ENCODE measurements at places on chromosomes 1 and 21.

GRCh38 chr1:8252266-8252951 is 65.5 kb upstream of the SLC45A1 start:
- no peak for DNase-seq

DNA sequence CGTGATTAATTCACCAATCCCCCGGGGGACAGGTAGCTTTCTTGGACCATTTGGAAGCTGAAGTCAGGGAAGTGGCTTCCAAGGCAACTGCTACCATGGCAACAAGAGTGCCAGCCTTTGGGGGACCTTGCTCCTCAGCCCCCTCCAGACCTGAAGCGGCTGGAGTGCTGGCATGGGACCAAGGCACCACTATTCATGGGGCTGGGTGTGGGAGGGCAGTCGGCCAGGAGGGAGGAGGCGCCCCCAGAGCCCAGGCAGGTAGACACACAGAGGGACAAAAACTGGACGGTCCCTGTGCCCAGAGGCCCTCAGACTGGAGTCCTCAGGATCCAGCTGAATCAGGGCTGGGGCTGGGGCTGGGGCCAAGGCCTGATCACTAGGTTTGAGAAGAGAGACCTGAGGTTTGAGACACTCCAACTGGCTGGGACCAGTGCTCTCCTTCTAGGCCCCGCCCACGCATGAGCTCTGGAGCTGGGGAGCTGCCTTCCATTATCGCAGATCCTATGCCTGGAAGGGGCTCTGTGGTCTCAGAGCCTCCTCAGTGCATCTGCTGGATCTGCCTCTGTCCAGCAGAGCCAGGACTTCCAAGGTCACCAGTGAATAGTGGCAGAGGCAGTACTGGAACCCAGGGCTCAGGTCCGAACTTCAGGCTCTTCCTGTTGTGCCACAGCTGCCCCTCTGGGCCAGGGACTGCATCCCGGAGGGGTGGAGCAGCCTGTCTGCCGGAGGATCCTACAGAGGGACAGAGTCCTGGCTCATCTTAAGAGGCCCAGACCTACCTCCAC is 3.3 kb upstream of the KNCN start:
- DNase-seq, result no peak

DNA sequence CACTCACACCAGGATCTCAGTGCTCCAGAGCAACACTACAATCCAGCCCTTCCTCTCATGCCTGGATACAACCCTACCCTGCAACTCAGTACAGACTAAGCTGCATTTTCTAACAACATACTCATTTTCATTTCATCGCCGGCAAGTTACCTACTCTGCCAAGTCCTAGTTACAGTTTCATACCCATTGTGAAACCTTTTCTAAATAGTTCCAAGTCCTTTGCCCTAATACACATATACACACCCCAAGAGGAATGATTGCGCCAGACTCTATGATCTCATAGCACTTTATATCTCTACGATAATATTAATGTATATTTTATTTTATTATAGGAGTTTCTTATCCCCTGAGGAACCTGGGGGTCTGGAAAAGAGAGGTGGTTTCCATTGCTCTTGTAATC is 122.4 kb downstream of the LMX1A start:
- DNase-seq, result no peak

DNA sequence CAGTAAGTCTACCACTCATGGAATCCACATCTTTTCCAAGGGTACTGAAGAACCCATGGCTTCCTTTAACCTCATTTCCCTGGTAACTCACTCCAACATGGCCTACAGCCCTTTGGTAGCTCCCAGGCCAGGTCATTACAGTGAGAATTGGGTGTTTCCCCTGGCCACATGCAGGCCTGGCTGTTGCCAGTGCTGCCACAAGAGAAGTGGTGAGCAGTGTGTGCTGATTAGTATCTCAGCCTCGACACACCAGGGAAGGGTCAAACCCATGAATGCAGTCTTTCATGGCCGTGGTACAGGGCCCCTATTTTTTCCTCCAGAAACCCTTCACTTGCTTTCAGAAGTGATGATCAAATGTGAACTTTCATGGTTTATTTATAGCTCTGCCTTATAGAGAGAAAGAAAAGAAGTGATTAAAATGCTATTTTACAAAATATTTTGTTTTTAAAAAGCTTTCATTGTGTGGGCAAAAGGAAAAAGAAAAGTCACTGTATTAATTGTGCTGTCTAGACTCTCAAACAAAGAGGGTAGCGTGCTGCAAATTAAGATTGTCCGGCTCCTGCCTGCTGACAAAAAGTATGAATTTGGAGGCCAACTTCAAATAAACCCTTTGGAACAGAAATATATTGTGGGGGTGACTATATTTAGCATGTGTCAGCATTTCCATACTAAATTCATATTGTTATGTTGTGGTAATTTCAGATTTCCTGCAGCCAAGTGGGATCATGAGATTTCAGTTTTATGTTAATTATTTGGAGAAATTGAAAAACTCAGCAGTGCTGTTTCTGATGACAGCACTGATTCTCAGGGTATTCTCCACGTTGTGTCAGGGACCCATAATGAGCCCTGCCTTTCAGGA is 62.0 kb upstream of the HOOK1 start:
- DNase-seq, result no peak

- no peak for DNase-seq
Observed at GRCh38 chr1:176854758-176855745, 309.5 kb downstream of the ASTN1 start.

GRCh38 chr1:72122099-72122880 is 160.0 kb downstream of the NEGR1 start:
- no peak for DNase-seq

GRCh38 chr1:178541829-178542553 is 29.1 kb downstream of the TEX35 start:
- peak; percentile 9 for DNase-seq

DNA sequence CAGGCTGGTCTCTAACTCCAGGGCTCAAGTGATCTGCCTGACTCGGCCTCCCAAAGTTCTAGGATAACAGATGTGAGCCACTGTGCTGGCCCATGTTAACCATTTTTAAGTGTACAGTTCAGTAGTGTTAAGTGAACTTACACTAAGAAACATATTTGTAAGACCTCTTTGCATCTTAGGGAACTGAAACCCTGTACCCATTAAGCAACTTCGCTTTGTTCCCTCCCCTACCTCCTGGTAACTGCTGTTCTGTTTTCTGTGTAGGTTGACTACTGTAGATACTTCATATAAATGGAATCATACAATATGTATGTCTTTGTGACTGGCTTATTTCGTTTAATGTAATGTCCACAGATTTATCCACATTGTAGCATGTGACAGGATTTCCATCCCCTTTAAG is 11.0 kb downstream of the NUDC start:
- no peak for DNase-seq

DNA sequence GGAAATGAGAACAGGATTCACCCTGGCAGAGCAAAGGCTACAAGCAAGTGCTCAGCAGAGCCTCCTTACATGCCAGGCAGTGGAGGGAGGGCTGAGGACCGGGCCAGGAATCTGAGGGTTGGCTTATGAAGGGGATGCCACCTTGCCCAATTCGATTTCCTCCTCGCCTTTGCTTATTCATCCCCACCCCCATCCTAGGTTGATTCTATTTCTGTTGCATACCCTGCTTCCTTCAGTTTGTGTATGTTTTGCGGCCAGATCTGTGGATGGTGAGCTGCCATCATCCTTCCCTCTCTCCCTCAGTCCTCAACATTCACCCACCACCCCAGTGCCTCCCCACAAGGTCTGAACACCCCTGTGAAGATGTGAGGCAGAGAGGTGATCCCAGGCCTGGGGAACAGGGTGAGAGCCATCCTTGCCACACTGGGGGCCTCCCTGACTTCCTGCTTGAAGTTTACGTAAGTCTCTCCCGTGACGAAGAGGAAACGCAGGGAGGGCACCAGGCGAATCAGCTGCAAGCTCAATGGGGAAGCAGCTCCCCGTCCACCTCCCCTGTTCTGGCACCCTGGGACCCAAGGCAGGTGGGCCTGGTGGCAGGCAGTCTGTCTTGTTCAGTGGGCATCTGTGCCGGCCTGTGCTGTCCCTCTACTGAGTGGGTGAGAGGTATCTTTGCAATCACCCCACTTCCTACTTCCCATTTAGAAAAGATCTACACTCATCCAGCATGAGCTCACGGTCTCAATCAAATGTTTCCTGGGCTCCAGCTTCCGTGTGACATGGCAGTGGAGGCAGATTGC is 50.6 kb upstream of the CNTN2 start:
- no peak for DNase-seq

DNA sequence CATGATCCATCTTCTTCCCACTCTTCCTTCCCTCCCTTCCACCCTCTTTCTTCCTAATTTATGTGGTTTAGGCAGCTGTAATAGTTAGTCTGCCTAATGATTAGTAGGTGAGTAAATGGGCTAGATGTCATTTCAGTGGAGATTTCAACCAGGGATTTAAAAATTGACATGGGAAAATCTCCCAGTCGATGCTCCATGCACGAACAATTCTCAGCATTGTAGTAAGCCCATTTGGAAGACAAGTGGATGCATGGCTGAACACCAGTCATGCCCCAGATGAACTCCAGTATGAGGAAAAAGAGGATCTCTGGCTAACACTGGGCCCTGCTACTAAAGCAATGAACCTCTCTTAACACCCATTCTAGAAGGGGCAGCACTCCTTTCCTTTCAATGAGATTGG is 25.3 kb downstream of the CHI3L2 start:
- no peak for DNase-seq

DNA sequence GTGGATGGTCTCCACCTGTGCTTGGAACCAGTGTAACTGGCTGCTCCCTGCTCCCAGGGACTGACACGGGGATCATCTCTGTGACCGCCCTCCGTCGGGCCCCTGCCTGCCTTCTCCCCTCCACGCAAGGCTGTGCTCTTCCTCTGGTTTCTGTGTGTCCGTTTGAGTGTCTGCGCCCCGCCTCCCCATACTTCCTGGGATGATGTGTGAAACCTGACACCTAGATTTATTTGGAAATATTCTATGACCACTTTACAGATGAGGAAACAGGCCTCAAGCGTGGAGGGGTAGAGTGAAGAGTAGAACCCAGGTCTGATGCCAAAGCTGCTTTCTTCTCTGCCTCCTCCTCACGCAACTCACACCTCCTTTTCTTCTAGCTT is 24.3 kb downstream of the LDLRAP1 start:
- no peak for DNase-seq

GRCh38 chr1:211129776-211130175 is 4.2 kb downstream of the KCNH1 start:
- no peak for DNase-seq

GRCh38 chr1:42477775-42478174 is 14.7 kb downstream of the CCDC30 start:
- DNase-seq, result no peak

Data from Jurkat, Clone E6-1 (cell line).